ENCODE measurements at places on chromosomes 6 and 20.
A peak's percentile ranks its signal among the peaks of the same experiment; 100 is the strongest.

- DNase-seq: peak; percentile 27
These were observed 34.6 kb upstream of the NKX2-2 start for GRCh38 chr20:21548390-21549035.

GRCh38 chr20:62376112-62377063 is 9.3 kb upstream of the LAMA5 start:
- no peak for DNase-seq

- DNase-seq: no peak
These were observed 414.0 kb upstream of the RUNX2 start for GRCh38 chr6:44914141-44914540.

- peak; percentile 76 for DNase-seq
These were observed 15.2 kb upstream of the ZNF335 start for GRCh38 chr20:45987108-45987780.

DNA sequence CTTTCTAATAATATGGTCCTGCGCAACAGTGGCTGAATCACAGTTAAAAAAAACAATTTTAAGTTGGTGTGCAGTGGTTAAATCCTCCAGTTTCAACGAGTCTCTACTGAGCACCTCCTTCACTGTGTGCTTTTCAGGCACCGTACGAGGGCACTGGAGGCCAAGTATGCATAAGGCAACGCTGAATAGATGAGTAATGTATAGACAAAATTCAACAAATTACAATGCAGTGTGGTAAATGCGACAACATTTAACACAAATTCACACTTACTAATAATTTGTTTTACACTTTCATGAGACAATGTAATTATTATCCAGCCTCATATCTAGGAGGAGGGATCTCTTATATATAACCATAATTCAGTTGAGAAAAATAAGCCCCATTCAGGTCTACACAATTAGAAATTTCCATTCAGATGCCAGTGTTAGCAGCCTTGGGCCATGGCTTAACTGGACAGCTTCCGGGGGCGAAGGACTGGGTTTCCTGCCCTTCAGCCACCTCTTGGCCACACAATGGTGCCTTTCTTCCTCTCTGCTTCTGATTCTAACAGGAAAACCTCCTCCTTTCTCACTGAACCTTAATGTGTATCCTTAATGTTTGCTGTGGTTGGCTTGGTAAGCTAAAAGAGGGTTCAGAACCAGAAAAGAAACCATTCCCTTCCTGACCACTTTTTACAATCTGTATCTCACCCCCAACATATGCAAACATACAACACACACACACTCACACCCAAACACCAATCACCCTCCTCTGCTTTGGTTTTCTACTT is 51.9 kb downstream of the B4GALT5 start:
- DNase-seq: no peak

DNA sequence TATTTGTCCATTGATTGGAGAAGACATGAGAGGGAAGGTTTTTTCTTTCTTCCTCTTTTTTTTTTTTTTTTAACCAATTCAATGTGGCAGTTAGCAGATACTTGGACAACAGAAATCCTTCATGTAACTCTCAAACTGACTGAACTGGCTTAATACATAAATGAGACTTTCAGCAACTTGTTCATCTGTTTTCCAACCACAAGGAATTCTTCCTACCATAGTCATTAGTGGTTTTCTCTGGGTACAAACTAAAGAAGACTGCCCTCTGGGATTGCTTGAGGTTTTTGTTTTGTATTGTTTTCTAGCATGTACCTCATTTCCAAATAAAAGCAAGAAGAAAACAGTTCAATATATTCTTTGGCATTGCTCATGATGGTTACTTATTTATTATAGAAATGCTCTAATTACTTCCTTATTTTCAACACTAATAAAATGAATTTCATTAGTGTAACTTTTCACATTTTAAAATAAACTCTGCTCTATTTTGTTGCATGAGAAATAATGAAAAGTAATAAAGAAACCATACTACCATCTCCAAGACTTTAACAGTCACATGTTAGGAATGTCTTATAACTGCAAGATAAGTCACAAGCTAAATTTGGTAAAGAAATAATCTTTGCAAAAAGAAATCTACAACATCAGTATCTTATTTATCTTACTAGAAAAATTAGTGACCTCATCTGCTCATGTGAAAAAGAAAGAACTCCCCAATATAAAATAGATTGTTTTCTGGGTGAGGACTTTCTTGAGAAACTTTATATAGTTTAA is 52.0 kb downstream of the ME1 start:
- no peak for DNase-seq

DNA sequence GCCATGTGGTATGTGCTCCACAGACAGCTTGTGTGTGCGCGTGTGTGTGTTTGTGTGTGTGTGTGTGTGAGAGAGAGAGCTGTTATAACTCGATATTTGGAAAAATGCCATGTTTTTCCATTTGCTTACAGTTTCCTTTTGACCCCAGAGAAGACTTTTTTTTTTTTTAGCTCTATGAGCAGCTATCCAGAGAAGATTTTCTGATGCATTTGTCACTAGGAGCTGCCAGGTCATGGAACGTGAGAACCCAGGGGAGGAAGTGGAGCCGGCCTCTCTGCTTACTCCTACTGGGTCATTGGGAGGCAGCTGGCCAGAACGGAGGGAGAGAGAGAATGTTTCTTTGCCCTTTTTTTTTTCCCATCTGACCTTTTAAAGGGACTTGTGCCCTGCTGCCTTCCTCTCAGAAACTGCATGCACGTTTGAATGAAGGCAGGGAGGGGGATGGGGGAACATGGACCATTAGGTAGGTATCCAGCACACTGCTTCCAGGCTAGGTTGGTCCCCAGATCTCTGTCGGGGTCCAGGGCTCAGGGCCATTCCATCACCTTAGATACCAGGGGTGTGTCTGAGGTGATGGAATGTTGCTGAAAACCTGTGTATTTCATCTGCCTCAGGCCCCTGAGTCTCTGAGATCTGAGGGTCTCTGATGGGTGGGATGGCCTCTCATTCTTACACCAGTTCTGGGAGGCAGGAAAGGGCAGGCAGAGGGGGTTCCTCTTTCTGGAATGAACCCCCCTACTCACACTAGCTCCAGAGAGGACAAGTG is 11.2 kb upstream of the MRPS18A start:
- no peak for DNase-seq

GRCh38 chr20:35232575-35232974 is 6.1 kb downstream of the MMP24 start:
- DNase-seq: no peak

DNA sequence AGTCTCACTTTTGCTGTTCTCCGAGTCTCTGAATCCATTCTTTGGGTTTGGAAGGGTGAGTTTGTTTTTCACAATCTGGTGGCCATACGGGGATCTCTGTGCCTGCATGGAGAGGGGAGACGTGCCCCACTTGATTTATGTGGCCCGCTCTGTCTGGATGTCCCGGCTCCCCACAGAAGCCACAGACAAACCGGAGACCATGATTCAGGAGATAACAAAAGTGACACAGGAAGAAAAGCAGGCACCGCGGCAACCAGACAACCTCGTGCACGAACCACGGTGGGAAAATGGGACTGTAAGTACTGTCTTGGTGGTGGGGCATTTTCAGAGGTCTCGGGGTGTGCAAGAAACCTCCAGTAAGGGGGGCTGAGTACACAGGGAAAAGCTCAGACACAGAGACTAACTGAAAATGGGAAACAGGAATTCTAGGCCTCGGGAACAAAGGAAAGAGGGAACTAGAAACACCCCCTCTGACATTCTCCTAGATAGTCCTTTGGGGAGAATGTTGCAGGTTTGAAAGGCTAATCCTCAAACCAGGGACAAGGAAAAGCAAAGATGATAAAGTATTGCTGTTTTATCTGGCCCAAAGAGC is 22.1 kb upstream of the ZNF318 start:
- peak; percentile 35 for DNase-seq

DNA sequence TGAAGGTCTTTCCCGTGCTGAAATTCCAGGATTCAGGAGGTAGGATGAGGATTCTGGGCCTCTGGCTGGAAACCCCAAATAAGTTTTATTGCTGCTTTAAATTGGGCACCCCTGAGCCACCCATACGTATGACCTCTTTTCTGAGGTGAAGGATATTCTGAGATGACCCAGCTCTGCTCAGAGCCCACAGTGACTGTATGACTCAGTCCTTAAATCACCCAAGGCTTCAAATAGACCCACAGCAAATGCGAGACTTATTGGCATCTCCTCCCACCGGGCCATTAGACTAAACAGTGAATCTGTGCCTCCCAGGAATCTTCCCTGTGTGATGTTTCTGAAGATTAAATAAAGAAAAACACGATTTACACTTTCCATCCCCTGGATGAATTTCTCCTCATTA is 9.5 kb downstream of the SIRPG start:
- DNase-seq: no peak

DNA sequence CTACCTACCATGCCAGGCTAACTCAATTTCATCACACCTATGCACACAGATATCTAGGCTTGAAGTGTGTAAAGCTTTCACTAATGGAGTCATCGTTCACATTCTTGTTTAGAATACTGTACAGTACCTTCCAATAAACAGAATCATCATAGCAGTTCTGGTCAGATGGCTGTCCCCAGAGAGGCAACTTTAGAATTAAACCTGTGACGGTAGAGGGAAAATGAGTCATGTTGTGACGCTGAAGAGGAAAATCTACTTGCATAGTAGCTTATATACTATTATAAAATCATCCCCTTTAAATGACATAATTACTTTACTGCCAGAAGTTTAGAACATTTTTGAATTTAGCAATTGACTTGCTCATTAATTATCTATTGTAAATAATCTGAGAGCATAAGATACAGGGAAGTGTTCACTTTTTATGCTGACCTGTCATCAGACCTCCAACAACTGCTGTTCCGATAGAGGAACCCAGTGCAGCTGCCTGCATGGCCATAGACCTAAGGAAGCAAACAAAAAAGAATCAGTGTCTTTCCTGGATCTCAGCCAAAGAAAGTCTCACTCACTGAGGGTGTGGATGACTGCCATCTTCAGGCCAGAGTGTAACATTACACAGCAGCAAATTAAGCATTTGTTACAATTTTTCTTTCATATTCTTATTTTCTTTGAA is 29.8 kb downstream of the RHAG start:
- DNase-seq: no peak

GRCh38 chr6:100427452-100427851 is 37.3 kb downstream of the SIM1 start:
- DNase-seq: no peak

DNA sequence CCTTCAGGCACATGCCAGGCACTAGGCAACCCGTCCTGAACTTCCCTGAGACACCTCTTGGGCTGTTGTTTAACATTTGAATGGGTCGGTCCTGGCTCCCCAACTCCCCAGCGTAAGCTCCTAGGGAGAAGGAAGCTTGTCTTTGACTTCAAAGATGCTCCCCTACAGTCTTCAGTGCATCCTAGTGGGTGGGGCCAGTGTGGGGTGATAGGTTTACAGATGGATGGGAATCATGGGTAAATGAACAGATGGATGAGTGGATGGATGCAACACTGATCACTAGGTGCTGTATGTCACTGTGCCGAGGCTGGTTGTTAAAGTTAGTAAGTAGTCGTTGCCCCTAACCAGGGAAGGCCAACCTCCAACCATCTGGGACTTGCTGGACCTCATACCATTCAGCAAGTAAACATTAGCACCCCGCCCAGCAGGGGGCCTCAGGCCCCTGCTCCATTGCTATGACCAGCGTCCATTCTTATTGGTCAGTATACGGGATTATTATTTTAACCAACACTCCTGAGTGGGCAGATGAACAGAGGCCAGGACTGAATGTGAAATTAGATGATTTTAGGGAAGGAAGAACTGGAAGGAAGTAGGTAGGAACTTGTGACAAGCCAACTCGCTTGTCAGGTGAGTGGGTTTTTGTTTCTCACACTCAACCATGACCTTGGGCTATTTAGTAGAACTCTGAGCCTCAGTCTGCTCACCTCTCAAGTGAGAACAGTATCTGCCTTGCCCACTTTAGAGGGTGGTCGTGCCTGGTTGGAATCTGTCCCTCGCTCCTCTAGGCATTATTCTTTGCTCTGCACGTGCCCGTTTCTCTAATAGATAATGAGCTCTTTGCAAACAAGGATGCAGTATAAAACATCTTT is 82.9 kb upstream of the FOXP4 start:
- no peak for DNase-seq

GRCh38 chr6:37485291-37485702 is 14.4 kb downstream of the CCDC167 start:
- no peak for DNase-seq

DNA sequence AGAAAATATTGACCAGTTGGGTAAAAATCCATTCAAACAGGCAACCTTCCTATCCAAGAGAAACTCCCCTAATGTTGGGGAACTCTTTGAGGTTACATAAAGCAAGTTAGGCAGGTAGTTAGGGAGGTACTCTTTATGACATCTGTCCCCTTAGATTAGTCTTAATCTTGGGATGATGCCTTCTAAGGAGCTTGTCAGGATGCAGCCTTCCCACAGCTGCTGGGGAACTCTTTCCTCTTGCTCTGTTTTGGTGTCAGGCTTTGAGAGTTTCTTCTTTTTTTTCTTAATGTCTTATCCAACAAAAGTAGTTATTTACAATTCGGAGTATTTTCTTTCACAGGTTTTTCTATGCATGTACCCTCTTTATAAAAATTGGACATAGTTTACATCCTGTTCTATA is 194.8 kb downstream of the CDKAL1 start:
- DNase-seq: no peak

DNA sequence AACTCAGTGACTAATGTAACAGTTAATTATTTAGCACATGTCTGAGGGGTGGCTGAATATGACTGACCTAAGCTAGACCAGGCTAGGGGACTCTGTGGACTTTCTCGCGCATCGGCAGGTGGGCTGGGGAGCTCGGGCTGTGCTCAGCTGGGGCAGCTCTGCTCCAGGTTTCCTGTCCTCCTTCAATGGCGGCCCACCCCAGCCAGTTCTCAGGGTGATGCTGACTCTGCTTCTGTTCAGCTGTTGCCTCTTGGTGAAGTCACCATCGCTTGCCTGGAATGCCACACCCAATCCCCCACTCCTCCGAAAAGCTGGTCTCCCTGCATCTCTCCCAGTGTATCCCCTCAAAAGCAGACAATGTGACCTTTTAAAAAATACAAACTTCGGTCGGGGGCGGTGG is 20.0 kb downstream of the PPP1R3G start:
- no peak for DNase-seq

- no peak for DNase-seq
These were observed 6.4 kb downstream of the ZUP1 start for GRCh38 chr6:116662202-116662601.

GRCh38 chr20:32024683-32025295 is 14.6 kb downstream of the CCM2L start:
- no peak for DNase-seq

Data from activated CD4-positive, alpha-beta T cell treated with anti-CD3 and anti-CD28 coated beads, Interleukin-2, amount 50 U/mL, for 1 hour (primary cell).